ENCODE measurements at places on chromosomes 4 and X.

- no peak for DNase-seq
Observed at GRCh38 chr4:7120341-7120740, 52.5 kb upstream of the GRPEL1 start.

- DNase-seq: no peak
Observed at GRCh38 chrX:30713061-30713525, 59.9 kb downstream of the GK start.

DNA sequence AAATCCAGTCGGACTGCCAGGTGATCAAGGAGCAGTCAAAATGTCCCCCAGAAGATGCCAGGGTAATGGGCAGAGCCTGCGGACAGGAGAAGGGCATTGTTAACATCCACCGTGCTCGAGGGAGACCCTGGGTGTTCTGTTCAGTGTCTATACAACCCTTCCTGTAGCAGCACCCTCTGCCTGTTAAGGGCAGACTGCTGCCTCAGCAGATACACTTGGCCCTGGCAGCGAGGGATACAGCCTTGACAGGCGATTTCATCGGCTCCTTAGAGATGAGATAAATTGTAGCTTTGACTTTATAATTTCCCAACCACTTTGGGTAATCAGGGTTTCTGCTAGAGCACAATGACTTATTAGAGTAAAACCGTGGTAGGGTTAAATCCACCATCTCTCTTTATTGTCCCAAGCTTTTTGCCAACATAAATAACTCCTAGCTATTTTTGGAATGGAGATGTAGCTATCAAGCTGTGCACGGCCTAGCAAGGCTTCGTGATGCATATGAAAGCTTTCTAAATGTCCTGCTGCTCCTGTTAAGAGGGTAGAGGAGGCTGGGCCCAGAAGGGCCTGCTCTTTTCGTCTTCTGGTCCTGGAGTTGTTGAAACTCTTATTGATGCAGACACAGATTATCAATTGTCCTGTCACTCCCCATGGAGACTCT is 195.9 kb downstream of the CPEB2 start:
- no peak for DNase-seq

DNA sequence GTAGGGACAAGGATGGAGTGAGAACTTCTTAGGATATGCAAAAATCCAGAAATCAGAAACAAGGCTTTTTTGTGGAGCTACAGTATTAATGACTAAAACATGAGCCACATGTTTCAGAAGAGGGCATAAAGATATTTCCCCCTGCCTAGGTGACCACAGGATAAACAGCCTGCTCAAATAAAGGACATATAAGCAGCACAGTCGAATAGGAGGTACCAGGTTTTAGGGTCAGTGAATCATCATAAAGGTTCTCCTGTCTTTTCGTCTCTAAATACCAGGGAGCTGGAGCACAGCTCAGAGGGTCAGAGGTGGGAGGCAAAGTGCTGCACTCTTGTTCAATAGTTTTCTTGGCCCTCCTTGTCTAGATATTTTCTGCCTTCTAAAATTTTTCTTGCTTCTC is 211.9 kb upstream of the HS3ST1 start:
- no peak for DNase-seq

DNA sequence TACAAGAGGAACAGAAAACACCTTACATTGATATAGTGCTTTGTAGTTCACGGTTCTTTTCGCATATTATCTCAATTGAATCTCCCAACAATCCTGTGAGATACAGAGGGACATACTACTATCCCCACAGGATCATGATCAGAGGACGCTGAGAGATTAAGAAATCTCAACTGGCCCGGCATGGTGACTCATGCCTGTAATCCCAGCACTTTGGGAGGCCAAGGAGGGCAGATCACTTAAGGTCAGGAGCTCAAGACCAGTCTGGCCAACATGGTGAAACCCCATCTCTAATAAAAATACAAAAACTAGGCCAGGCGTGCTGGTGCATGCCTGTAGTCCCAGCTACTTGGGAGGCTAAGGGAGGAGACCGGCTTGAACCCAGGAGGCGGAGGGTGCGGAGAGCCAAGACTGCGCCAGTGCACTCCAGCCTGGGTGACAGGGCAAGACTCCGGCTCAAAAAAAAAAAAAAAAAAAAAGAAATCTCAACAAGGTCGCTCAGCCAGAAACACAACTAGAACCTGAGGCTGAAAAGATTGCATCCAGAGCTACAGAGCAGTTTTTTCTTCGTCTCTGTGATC is 7.4 kb downstream of the APOO start:
- DNase-seq: no peak

Measured in mesenteric fat pad (tissue), 1 donor.